Thoracic aorta (tissue), 2 donors: ENCODE measurements at places on chromosomes 5 and 9.

GRCh38 chr9:22240619-22241018, 206.0 kb upstream of the DMRTA1 start:
- no peak for DNase-seq
- no peak overlapping the region for H3K4me3 ChIP-seq

- no peak for DNase-seq
- no peak overlapping the region for H3K27ac ChIP-seq
- H3K36me3 ChIP-seq = no peaks in the 10 kb centered on the region
- H3K27me3 ChIP-seq = no peaks in the 10 kb centered on the region
- H3K4me3 ChIP-seq = no peak overlapping the region
Observed at GRCh38 chr5:179183481-179183880, 123.3 kb downstream of the ZNF354C start.

DNA sequence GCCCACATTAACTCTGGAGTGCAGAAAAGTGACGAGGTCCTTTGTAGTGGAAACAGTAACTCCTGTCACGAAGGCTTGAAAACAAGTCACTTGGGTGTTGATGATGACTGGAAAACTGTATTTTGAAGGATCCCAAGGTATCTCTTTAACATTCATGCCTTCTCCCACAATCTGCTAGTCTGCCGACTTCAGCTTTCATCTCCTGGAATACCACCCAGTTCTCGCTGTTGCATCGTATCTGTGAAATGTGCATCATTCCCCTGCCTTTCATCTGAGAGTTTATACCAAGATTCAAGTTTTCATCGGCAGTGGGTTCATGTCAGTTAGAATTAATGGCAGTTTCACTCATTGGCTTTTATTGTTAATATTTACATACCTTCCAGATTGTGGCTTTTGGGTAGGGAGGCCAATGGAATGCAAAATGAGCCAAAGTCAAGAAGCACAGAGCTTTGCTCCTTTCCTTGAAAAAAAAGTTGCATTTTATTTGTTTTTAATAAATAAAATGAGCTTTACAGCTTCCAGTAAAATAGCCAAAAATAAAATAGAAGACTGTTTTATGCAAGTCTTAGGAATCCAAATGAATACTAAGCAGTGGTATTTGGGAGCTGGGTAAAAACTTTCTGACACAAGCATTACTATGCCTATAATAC, 575.2 kb upstream of the WWC1 start:
- DNase-seq = no peak
- no peaks in the 10 kb centered on the region for H3K36me3 ChIP-seq
- no peaks in the 10 kb centered on the region for H3K4me1 ChIP-seq

GRCh38 chr5:84729326-84729725, 344.6 kb upstream of the EDIL3 start:
- H3K4me3 ChIP-seq = no peak overlapping the region
- H3K4me1 ChIP-seq = no peaks in the 10 kb centered on the region
- DNase-seq = no peak
- H3K27ac ChIP-seq = no peak overlapping the region
- no peaks in the 10 kb centered on the region for H3K27me3 ChIP-seq

DNA sequence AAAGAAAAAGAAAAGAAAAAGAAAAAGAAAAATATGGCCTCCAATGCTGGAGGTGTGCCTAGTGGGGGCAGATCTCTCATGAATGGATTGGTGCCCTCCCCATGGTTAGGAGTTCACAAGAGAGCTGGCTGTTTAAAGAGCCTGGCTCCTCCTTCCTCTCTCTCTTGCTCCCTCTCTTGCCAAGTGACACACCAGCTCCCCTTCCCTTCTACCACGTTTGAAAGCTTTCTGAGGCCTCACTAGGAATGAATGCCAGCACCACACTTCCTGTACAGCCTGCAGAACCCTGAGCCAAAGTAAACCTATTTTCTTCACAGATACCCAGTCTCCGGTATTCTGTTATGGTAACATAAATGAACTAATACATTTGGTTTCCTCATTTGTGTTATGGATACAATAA, 14.4 kb upstream of the GALNT10 start:
- H3K27me3 ChIP-seq = no peaks in the 10 kb centered on the region
- H3K27ac ChIP-seq = no peak overlapping the region
- peaks cover 11% of the 10 kb centered on the region for H3K4me1 ChIP-seq
- no peak for DNase-seq
- H3K4me3 ChIP-seq = no peak overlapping the region

DNA sequence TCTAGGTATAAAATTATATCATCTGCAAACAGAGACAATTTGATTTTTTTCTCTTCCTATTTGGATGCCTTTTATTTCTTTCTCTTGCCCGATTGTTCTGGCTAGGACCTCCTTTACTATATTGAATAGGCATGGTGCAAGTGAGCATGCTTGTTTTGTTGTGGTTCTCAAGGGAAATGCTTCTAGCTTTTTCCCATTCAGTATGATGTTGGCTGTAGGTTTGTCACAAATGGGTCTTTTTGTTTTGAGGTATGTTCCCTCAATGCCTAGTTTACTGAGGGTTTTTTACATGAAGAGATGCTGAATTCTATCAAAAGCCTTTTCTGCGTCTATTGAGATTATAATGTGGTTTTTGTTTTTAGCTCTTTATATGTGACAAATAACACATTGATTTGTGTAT, 198.2 kb upstream of the GHR start:
- no peak for DNase-seq
- no peak overlapping the region for H3K27ac ChIP-seq
- no peaks in the 10 kb centered on the region for H3K27me3 ChIP-seq
- H3K4me3 ChIP-seq = no peak overlapping the region

GRCh38 chr9:7976856-7977255, 177.3 kb upstream of the DMAC1 start:
- no peaks in the 10 kb centered on the region for H3K4me1 ChIP-seq
- no peak overlapping the region for H3K27ac ChIP-seq
- no peak overlapping the region for H3K4me3 ChIP-seq

DNA sequence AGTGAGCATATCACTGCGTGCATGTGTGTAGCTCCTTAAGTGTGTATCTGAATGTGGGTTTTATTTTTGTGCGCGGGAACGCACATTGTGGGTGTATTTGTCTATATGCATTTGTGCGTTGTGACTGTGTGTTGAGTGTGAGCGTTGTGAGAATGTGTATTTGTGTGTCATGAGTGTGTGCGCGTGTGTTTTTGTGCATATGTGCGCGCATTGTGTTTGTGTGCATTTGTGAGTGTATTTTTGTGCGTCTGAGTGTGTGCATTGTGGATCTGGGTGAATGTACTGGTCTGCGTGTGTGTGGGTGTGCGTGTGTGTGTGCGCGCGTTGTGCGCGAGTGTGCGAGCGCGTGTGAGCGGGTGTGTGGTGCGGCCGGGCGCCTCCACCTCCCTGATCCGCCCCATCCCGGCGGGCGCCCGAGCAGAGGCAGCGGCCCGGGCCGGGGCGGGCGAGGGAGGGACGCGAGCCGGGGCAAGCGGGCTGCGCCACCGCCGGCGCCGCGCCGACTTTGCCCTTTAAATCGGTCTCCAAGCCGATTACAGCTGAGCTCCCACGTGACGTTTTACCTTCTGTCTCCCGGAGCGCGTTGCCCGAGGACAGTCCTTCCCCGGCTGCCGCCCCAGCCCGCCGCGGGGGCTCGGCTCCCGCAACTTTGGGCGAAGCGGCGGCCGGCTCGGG, at the start of gene RASGRF2:
RASGRF2 (plus strand) TSS at position 596 of the 675 bp plus-strand sequence. CDS start 376 bp downstream, outside the sequence.
- no peaks in the 10 kb centered on the region for H3K27me3 ChIP-seq
- peak within 1 kb of the TSS; percentile 67 for H3K27ac ChIP-seq
- DNase-seq = no peak

DNA sequence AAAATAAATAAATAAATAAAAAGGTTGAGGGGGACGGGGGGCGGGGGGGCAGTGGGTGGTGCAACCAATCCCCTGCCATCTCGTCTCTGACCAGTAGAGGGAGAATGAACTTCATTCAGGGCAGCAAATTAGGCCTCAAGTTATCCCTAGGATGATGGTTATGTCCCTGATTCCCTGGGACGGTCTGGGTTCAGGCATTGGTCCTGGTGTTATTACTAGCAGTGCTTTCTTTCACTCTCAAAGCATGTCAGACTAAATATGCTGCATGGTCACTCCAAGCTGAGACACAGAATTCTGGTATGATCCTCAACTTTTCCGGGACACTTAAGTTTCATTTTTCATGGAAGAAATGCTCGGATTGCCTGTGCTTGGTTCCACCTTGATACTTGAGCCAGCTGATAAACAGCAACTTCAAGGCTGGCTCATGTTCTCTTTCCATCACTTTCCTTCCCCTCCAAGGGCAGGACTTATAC, 59.4 kb downstream of the DAP start:
- H3K4me1 ChIP-seq = peaks cover 10% of the 10 kb centered on the region
- H3K27ac ChIP-seq = peak overlapping the region; percentile 52
- H3K36me3 ChIP-seq = no peaks in the 10 kb centered on the region
- H3K27me3 ChIP-seq = no peaks in the 10 kb centered on the region
- no peak for DNase-seq
